ENCODE measurements at places on chromosomes 6 and 20.
A peak's percentile ranks its signal among the peaks of the same experiment; 100 is the strongest.

DNA sequence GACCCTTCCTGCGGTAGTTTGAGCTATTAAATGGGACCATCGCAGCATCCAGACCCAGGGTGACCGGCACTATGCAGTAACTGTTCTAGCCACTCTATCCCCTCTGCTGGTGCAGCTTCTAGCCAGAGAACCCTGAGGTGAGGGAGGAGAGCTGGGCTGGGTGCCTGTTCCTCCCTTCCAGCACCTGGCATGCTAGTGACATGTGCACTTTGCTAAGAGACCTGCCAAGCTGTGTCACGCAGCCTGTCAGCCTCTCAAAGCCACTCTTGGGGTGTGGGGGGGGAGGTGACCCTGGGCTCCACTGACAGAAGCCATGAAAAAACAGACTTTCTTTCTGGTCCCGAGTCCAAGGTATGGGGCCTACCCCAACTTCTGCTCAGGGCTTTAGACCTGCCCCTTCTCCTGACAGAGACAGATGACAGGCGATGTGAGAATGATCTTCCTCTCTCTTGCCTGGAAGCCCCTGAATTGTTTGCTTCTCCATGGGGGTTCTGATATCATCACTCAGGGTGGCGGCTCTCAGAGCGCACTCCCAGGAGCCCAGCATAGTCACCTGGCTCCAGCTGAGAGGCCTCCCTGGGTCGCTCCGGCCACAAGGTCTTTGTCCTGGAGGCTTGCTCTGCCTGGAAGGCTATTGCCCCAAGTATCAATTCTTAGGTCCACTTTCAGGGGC is 47.2 kb upstream of the MLN start:
- no peak for DNase-seq

- no peak for DNase-seq
These were observed 11.6 kb upstream of the NQO2 start for GRCh38 chr6:2988094-2988425.

DNA sequence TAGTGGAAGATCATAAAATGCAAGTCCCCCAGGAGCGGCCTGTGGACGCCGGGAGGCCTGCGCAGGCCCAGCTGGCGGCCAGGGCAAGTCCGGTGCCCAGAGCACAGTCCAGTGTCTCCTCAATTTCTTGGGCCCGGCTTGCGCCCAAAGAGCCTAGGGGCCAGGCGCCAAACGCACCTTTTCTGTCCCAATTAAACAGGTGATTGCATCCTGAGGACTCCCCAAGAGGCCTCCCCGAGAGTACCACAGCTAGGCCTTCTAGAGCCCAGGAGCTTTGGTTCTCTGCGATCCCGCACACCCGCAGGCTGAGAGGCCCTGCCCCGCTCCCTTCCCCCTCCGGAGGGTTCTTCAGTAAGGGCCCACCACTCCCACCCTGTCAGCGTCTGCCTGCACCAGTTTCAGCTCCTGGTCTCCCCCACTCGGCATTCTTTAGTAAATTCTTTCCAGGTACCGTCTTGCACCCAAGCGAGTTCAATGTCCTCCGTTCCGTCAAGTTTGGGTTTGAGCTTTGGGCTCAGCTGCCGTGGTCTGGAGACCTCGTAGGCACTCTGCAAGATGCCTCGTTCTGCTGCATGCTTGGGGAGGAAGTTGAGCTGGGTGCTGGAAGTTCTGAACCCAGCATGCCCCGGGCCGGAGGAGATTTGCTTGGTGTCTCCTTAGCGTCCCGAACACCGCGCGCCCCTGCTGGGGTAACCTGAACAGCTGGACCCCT is 3.9 kb upstream of the NKX2-2 start:
- peak; percentile 10 for DNase-seq

- no peak for DNase-seq
These were observed 26.3 kb upstream of the TRAF3IP2 start for GRCh38 chr6:111631903-111632460.

DNA sequence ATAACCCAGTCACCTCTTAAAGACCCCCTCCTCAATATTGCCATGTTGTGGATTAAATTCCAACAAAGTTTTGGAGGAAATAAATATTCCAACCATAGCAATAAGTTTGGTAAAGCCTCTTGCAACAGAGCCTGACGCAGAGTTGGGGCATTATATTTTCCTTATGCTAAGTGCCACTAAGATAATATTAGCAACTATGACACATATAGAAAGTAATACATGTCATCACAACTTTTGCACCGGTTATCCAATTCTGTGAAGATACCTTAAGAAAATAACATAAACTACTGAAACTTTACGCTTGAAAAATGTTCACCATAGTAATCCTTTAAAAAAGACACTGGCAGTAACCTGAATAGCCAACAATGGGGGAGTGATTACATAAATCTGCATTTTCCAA is 52.2 kb upstream of the TRERF1 start:
- no peak for DNase-seq

All from SK-N-SH (cell line).